Tongue (tissue), 3 donors: ENCODE measurements at places on chromosomes 3 and 15.

- DNase-seq: peak; percentile 30
These were observed 94.5 kb downstream of the TPRA1 start for GRCh38 chr3:127495821-127496655.

- no peak for DNase-seq
These were observed 37.9 kb downstream of the GASK1A start for GRCh38 chr3:43017004-43017403.

DNA sequence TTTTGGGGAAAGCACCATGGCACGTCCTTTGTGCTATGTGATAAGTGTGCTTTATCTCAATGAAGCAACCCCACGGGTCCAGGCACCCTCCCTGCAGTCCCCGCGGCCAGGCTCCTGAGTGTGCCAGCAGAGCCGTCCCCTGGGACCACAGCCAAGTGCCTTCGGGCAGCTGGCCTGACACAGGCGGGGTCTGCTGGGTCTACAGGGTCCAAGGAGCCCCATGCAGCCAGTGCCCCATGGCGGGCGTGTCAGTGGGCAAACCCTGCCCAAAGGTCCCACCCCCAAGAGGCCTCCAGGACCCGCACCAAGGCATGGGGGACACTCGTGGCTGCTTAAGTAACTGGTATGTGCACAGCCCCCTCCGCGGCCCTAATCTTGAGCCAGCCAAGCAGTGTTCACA is 35.3 kb downstream of the KLHL25 start:
- no peak for DNase-seq

GRCh38 chr3:173993299-173993698 is 595.8 kb downstream of the NLGN1 start:
- DNase-seq: peak; percentile 25

GRCh38 chr15:34620814-34621213 is 37.4 kb upstream of the GOLGA8B start:
- no peak for DNase-seq

GRCh38 chr3:27556887-27557286 is 72.7 kb upstream of the SLC4A7 start:
- no peak for DNase-seq

- peak; percentile 5 for DNase-seq
These were observed 1271.3 kb downstream of the ROBO1 start for GRCh38 chr3:78496501-78496900.

DNA sequence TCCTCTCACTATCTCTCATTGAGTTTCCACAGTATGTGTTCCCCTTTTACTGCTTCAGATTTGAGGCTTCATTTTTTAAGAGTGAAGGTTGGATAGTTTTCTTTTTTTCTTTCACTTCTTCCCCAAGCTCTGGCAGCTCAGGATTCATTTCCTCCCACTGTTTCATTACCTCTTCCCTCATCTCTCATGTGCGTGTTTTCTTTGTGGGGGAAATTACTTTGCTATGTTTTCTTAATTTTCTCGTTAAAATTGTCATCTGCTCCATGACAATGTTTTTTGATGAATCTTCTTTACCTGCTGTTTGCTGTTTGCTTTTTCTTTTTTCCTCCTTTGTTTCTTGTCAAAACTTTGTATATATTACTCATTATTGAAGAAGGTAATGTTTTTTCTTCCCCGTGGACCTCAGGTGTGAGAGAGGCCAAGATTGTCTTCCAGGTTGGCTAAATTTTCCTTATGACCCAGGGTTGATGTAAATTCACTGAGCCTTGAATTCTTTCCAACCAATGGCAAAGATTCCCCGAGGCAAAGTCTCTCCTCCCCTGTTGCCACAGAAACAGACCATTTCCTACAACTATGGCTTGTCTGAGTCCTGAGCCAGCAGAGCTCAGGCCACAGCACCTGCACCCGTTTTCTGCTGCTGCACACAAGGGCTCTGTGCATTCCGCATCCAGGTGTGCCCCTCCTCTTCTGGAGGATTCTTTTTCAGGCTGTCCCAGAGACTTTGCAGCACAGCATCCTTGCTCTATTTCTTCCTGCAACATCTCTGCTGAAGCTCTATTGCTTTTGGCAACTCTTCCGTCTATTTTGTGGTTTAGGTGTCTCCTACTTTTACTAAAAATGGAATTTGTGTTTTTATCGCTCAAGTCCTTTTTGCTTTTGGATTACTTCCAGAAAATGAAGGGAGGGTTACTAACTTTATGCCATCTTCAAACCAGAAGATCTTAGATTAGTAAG is 66.1 kb downstream of the NOX5 start:
- DNase-seq: peak; percentile 74

DNA sequence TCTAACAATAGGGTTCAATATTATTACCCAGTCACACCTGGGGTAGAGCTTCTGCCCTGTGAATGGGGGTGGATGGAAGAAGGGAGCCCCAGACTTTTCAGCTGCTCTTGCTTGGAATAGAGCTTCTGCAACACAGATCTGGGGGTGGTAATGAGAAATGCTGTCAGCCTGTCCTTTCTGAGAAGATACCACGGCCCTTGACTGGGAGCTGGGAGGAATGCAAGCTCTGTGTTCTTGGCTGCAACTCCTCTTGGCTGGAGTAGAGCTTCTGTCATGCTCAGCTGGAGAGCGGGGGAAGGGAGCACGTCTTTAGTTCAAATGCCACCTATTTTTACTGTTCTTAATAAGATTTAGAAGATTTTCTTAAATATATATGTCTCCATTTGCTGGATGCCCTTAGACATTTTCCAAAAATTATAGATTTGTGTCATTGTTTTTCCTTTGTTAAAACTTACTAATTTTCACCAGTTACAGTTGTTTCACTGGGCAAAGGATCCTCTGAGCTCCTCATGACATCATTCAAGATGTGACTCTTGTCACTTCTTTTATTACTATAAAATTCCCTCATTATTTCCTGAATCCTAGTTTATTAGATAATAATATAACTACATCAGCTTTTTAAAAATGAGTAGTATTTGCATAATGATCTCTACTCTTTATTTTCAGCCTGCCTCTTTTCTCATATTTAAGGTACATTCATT is 180.0 kb upstream of the TGFBR2 start:
- DNase-seq: peak; percentile 64

- no peak for DNase-seq
These were observed 6.9 kb downstream of the CMTM7 start for GRCh38 chr3:32398531-32398930.

GRCh38 chr3:126287536-126288241 is 69.5 kb downstream of the KLF15 start:
- peak; percentile 84 for DNase-seq

DNA sequence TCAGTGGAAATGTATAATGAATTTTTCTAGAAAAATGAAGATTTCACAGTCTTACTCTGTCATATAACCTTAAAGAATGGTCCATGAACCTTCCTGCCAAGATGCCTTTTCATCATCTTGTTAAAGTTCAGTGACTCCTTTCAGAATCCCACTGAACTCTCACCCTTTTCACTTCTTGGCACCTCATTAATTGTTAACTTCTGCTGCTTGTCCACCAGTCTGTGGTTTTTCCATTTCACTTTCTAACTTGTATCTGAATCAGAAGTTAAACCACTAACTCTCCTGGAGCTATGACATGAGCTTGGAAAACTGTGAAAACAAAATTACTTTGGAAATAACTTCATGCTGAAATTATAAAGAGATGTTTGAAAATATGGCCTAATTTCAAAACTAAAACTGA is 281.2 kb upstream of the ALCAM start:
- no peak for DNase-seq

- DNase-seq: peak; percentile 62
These were observed 61.8 kb downstream of the SLC9A9 start for GRCh38 chr3:143786219-143787191.

GRCh38 chr3:106533788-106534160 is 665.0 kb upstream of the CBLB start:
- no peak for DNase-seq

DNA sequence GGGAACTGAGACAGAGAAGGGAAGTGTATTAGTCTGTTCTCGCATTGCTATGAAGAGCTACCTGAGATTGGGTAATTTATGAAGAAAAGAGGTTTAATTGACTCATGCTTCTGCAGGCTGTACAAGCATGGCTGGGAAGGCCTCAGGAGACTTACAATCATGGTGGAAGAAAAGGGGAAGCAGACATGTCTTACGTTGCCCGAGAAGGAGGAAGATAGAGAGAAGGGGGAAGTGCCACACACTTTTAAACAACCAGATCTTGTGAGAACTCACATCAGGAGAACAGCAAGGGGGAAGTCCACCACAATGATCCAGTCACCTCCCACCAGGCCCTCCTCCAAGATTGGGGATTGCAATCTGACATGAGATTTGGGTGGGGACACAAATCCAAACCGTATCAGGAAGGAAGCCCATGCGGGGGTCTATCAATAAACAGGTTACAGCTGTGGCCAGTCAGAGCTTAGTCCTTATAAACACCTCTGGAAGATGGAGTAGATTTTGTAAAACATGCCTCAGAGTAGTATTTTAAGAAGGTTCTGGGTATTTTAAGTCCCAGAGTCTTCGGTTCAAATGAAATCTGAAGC is 153.9 kb downstream of the GHSR start:
- no peak for DNase-seq

GRCh38 chr15:75313116-75313845 is 22.6 kb upstream of the COMMD4 start:
- DNase-seq: no peak

GRCh38 chr15:48930735-48931134 is 33.0 kb downstream of the SHC4 start:
- DNase-seq: no peak

DNA sequence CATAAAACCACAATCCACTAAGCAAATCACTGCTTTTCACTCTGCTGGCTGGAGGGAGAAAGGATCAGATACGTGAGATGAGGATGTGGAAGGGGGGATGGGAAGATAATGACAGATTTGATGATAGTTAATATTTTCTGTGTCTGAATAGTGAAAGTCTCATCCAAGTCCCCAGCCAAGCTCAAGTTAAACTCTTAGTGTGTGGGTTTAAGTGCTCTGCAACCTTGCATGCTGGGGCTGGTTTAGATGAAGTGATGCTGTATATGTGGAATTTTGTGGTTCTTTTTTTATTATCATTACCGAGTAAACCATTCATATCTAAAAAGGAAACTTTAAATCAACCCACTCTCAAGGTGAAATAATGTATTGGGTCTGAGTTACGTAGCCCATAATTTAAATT is 111.0 kb downstream of the TPRG1 start:
- DNase-seq: no peak

GRCh38 chr15:98144388-98144787 is 183.9 kb downstream of the ARRDC4 start:
- no peak for DNase-seq

- DNase-seq: peak; percentile 48
These were observed 30.5 kb downstream of the OXSM start for GRCh38 chr3:25820366-25820765.

DNA sequence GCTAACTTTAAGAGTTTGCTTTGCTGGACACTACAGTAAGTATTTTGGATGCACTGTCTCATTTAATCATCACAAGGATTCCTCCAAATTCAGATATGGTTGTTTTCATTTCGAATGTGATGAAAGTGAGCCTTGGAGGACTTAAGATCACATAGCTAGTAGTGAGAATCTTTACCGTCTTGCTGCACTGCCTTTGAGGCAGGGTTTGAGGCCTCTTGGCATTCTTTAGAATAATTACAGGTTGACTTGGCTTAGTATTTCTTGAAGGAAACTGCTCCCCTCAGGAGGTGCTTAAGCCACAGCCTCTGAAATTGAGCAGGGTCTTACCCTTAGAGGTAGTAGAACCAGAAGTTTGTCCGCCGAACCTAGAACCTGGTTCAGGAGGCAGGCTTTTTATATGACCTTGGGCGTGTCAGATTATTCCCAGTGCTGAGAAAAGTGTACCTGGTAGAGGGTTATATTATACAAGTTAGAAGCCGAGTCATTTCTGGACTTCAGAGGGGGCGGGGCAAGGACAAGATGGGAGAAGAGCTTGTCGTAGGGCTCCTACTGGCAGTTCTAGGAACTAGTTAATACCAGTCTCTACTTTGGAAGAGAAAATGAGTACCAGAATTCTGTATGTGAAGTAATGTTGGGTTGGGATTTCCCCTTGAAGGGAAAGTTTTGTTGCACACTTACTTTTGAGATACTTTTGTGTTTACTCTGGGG is 1.1 kb downstream of the TFG start:
- peak; percentile 50 for DNase-seq

- DNase-seq: no peak
These were observed 7.4 kb downstream of the ZBTB47 start for GRCh38 chr3:42660898-42661297.

GRCh38 chr3:111481551-111481950 is 60.4 kb upstream of the CD96 start:
- no peak for DNase-seq

GRCh38 chr3:45608885-45609284 is 14.3 kb downstream of the LIMD1 start:
- DNase-seq: no peak

GRCh38 chr3:196055683-196056270 is 26.1 kb downstream of the TFRC start:
- no peak for DNase-seq

DNA sequence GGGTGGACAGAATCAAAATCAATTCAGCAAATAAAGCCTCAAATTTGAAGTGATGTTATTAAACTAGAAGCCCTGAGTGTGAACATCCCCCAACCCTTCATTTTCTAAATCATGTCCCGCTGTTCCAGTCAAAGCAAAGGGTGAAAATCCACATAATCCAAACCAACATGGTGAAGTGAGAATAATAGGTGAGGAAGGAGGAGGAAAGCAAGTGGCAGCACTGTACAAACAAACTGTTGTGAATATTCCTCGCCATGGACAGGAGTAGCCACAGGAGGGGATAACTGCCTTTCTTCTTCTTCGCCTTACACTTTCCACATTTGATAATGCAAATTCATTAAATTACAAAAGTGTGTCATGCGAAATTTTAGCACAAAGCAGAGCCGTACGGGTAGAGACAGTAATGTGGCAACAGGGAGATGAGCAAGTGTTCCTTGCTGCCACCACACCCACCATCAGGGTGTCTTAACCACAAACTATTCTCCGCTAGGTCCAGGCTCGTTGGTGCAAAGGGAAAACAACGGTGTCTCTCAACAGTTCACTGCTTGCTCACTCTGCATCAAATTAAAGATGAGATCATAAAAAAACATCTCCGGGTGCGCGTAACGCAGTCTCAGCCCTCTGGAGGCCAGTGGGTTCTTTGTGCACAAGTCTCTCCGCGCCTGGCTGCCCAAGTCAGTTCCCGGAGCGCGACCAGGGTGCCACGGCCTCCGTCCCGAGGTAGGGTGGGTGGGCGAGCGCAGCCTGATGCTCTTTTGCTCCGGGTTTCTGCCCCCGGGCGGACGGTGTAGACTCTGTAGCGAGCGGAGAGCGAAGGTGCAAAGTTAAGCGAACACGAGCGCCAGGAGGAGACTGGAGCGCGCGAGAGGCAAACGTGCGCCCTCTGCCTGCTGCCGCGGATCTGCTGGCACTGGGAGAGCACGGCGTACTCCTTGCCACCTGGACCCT is 6.7 kb downstream of the EPHA3 start:
- DNase-seq: peak; percentile 87

GRCh38 chr3:135860761-135861160 is 104.8 kb upstream of the PPP2R3A start:
- no peak for DNase-seq

GRCh38 chr15:78070049-78070700 is 7.3 kb downstream of the TBC1D2B start:
- no peak for DNase-seq

DNA sequence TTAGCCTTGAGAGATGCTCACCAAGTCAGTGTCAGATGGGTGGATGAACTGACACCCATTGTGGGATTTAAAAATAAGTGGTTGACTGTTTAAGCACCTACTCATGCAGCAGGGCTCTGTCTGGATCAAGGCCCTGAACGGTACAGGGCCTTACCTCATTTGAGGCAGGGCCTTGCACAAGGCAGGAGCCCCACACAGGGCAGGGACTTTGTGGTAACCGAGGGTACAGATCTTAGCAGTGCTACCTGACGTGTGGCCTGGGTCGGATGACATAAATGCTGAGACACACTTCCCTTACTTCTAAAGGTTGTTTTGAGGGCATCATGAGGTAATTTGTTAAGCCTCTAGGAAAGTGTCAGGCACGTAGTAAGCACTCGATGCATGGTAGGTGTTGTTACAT is 59.5 kb upstream of the PLXNA1 start:
- no peak for DNase-seq
